ENCODE measurements at places on chromosomes 13 and 19.

- no peak for DNase-seq
Measured at GRCh38 chr19:10083911-10084310, 2.2 kb upstream of the SHFL start.

DNA sequence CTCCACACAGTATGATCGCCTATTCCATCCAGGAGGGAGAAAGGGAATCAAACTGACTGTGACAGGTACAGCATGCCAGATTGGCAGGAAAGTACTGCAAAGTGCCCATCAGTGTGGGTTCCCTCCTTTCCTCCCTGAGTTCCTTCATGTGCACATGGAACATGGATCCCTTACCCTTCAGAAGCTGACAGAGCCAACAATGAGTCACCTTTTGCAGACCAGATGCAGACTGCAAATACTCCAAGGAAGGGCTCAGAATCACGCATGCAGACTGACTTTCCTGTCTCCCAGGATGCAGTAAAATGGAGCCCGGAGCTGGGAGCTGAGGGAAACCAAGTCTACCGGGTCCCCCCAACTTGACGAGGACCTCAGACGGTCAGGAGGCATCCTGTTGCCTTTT, 41.8 kb downstream of the SACS start:
- DNase-seq: peak; percentile 43

- peak; percentile 9 for DNase-seq
Measured at GRCh38 chr13:68304286-68304893, 1074.3 kb upstream of the PCDH9 start.

- DNase-seq: no peak
Measured at GRCh38 chr13:112248406-112248760, 127.8 kb upstream of the SPACA7 start.

DNA sequence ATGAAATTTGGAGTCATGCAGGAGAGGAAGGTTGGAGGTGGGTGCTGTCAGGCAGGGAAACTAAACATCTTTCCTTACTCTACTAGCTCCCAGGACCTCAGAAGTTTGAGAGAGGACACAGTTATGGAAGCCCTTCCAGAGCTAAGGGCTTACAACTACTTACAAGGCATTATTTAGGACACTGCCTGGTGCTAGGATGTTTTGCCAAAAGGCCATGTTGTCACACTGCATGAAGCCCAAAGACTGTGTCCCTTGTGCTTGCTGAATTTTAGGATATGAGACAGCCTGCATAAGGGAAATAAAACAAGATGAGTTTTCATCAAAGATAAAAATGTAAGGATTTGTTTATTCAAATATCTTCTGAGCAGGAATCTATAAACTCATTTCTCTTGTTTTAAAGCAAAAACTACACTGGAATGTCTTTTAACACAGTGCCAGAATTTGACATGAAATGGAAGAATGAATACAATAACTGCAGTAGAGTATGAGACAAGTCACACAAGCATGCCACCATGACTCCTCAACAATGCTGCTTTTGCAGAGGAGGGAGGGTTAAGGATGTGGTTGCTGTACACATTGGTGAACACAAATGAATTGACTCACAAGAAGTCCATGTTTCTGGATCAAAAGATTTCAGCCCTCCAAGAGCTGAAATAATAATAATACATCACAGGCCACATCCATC, 258.4 kb downstream of the SPRY2 start:
- DNase-seq: peak; percentile 85

DNA sequence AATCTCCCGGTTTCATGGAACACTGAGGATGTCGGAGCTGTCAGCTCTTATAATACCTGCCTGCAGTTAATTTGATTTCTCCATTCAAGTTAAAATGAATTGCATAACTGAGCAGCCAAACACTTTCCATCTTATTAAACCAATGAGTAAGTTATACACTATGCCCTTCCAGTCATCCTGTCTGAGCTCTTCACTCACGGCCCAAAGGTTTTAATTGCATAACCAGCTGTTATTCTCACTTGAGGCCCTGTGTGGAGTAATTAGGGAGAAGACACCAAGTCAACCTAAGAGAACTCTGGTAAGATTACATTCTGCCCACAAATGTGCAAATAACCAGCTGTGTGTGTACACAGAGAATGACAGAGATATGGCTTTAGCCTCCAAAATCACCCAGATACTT, 303.5 kb downstream of the TBC1D4 start:
- DNase-seq: no peak

GRCh38 chr19:10836479-10837330, 693 bp upstream of the TMED1 start:
- peak; percentile 86 for DNase-seq

DNA sequence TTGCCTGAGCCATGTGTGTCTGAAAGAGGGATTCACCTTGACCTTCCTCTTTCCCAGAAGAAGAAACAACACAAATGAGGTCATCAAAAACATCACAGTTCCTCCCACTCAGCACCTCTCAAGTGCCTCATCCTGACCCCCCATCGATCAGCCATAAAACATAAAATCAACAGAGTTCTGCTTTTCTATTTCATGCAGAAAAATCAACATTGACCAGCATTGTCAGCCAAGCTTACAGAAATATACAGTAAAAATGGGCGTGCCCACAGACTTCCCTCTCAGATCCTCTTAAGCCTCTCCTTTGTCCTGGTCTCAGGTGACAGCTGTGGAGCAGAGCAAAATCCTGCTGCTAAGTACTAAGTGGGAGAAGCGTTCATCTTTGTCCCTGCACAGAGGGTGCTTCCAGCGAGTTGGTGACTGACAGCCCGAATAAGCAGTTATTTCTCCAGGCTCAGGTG, 213.3 kb downstream of the OLFM4 start:
- DNase-seq: no peak
